ELF-1 (cell line): ENCODE measurements at places on chromosomes 7 and 10.

DNA sequence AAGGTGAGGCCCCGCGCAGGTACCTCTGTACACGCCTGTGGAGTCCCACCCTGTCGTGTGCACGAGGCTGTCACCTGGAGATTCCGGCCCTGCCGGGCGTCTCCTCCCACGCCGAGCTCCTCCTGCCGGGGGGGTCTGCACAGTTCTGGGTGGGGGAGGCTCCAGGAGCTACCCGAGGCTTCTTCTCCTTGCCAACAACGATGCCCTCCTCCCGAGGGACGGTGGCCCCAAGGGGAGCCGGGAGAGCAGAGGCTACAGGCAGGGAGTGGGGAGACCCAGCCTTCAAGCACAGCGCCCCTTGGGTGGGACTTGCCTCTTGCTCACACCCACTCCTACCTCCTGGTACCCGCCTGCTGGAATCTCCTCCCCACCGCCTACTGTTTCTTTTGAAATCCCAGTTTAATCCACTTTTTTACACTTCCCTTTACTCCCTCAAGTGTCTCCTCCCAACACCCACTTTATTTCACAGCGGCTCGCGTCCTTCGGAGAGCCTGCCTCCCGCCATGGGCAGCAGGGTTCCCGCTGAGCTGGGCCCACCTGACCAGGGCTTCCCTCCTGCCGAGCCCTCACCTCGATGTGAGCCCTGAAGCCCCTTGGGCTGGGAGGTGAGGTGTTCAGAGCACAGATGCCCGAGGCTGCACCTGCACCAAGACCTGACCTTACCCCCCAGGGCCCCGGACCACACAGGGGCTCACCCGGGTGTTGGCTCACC lies 338.1 kb downstream of the DNAJB6 start:
- DNase-seq: no peak

- DNase-seq: no peak
These were observed 47.3 kb downstream of the ITGA8 start for GRCh38 chr10:15672469-15672868.

DNA sequence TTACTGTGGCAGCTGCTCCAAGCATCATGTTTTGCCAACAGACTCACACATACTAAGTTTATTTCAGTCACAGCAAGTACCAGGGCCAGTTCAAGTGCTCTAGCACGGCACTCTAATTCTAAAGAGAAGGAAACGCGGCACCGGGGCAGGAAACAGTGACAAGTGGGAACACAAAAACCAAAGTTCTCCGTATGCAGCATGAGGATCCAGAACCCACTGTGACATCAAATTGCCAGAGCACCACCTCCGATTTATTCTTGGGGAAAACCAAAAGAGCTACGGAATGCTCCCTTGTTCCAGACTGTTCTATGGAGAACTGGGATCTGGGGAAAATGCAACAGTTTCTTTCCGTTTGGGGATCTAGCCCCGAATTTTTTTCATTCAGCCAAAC lies 448 bp upstream of the PTER start:
- DNase-seq: no peak

GRCh38 chr10:119025336-119025735 lies 4.2 kb upstream of the NANOS1 start:
- DNase-seq: peak; percentile 44

GRCh38 chr10:133162910-133163856 lies 3.2 kb downstream of the KNDC1 start:
- DNase-seq: no peak
